ENCODE measurements at places on chromosomes 11 and 22.

DNA sequence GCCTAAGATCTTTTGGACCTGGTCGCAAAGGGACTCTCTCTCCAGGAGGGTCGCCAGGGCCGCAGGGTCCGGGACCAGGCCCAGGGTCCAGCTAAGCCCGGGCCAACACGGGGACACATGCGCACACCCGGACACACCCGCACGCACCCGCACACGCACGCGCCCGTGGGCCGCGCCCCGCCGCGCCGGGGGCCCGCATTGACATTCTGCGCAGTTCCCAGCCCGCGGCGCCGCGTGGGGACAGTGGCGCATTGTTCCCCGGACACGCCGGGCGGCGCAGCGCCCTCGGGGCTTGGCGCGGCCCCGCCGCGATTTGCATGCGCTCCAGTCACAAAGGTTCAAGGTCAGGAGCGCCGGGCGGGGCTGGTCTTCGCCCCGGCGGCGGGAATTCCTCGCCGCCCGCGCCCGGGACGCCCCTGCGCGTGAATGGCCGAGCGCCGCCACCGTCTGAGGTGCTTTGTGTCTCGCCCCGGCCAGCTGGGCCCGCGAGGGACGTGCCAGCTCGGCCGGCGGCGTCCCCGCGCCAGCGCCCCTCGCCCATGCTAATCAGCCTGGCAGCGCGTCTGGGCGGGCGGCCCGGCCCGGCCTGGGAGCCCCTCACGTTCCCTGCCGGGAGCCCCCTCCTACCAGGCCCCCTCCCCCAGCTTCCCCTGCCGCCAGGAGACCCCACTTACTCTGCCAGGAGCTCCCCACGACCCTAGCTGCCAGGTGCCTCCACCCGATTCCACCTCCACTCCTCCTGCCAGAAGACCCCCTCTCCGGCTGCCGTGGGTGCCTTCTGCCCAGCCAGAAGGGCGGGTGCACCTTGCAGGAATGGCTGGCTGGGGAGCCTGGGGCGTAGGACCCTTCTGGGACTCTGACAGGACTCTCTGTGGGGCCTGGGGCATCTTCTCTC lies 50.5 kb upstream of the WNT7B start:
- no peak for DNase-seq

- no peak for DNase-seq
Observed at GRCh38 chr11:23789200-23789853, 707.5 kb upstream of the LUZP2 start.

DNA sequence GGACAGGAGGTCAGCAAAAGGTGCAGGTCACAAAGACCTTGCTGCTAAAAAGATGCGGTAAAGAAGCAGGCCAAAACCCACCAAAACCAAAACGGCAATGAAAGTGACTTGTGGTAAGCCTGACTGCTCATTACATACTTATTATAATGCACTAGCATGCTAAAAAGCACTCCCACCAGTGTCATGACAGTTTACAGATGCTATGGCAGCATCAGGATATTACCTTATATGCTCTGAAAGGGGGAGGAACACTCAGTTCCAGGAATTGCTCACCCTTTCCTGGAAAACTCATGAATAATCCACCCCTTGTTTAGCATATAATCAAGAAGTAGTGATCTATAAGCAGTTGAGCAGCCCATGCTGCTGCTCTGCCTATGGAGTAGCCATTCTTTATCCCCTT lies 45.2 kb upstream of the SLC5A12 start:
- DNase-seq: no peak

DNA sequence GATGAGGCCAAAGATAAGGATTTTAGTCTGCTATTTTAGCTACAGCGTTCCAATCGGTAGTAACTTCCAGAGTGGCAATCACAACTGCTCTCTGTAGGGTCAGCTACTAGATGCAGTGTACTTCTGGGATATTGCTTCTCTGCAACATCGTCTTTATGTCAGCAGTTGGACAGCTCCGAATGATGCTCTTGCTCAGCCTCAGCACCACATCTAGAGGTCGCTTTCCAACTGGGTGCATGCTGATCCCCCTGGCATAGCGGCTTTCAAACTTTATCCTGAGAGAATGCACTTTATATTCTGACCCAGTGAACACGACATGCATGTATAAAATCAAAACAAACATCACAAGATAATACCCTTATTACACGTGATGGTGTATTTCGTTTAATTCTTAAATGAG lies 219.6 kb downstream of the C11orf87 start:
- no peak for DNase-seq

DNA sequence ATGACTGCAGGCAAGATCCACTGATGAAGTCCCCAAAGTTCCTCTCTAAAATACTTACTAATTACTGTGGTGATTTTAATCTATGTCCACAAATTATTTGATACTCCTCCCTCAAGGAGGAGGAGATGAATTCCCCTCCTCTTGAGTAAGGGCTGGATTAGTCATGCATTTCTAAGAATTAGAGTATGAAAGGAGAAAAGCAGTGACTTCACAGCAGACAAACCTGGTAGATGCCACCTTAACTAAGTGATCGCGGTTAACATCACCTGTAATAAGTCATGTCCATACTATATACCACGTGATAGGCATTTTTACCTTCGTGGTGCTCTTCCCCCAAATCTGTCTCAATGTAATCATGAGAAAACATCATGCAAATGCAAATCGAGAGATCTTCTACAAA lies 52.0 kb upstream of the TSPAN18 start:
- DNase-seq: no peak

- no peak for DNase-seq
Observed at GRCh38 chr11:86395061-86395551, 20.4 kb downstream of the CCDC81 start.

DNA sequence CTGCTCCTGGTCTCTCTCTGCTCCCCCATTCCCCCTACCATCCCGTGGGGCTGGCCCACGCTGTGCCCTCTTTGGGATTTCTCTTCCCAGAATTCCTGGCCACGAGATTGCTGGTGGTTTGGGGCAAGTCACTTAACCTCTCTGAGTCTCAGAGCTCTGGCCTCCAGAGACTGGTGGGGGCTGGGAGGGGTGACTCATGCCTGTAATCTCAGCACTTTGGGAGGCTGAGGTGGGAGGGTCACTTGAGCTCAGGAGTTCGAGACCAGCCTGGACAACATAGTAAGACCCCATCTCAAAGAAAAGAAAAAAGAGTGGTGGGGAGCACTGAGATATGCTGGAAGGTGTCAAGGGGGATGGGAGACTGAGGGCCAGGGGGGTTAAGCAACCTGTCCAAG lies 18.3 kb downstream of the OTUB1 start:
- no peak for DNase-seq

- DNase-seq: no peak
Observed at GRCh38 chr11:103079833-103080232, 12.1 kb downstream of the DCUN1D5 start.

- no peak for DNase-seq
Observed at GRCh38 chr22:28231441-28231840, 312.4 kb upstream of the PITPNB start.

GRCh38 chr22:40392618-40393017 lies 22.2 kb downstream of the SGSM3 start:
- no peak for DNase-seq

GRCh38 chr11:17954395-17955252 lies 58.2 kb downstream of the SERGEF start:
- DNase-seq: no peak

DNA sequence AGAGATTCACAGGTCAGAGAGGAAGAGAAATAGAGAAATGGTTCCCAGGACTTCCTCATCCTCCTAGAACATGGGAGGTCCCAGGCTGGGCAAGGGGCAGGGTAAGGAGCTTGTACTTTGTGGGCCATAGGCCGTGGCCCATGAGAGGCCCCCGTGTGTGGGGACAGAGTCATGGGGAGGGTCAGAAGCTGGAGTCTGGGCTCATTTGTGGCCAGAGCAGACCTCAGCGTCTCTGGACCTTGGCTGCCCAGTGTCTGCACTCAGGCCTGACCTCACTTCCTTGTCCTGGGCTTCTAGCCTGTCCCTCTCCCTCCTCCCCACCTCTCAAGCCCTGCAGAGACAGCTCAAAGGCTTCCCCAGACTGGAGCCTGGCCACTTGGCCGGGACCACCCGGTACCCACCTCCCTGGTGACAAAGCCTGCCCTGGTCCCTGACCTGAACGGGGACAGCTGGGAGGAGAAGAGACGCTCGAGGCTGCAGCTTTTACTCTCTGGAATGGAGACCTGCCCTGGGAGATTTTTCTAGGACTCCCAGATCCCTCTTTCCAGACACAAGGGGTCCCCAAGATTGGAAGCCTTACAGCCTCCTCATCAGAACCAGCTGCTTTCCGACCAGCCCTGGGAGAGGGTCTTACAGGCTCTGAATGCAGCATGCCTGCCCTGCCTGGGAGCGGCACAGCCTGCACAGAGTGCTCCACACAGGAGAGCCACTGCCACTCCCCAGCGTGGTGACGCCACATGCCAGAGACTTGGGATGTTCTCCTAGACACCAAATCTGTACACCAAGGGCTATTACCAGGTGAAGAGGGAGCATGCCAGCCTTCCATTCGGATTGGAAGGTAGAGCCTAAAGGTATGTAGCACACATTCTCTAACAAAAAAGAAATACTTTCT lies 569.0 kb upstream of the B3GAT1 start:
- DNase-seq: no peak

- DNase-seq: no peak
Observed at GRCh38 chr11:96680211-96681018, 290.6 kb downstream of the JRKL start.

DNA sequence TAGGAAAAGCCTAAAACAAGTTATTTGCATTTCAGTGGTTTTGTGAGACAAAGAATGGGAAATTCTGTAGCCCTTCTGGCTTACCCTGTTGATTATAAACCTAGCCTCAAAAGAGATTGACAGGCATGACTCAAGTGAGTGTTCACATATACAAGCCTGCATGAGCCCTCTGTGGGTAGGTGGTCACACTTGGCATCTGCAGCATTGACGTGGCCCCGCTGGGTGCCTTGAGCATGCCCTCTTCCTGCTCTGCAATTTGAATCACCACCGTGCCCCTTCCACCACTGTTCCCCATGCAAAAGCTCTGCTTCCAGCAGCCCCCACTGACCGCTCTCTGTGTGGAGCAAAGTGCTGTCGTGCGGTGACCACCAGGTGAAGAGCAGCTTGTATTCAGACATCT lies 21.0 kb upstream of the ADSL start:
- DNase-seq: no peak

Measured in stimulated activated CD8-positive, alpha-beta memory T cell treated with anti-CD3 and anti-CD28 coated beads, Interleukin-7, amount 100 ng/mL, for 48 hours (primary cell).